ENCODE measurements at places on chromosomes 7 and 10.

- DNase-seq = no peak
Measured at GRCh38 chr7:75590373-75591005, 98.4 kb downstream of the SPDYE5 start.

DNA sequence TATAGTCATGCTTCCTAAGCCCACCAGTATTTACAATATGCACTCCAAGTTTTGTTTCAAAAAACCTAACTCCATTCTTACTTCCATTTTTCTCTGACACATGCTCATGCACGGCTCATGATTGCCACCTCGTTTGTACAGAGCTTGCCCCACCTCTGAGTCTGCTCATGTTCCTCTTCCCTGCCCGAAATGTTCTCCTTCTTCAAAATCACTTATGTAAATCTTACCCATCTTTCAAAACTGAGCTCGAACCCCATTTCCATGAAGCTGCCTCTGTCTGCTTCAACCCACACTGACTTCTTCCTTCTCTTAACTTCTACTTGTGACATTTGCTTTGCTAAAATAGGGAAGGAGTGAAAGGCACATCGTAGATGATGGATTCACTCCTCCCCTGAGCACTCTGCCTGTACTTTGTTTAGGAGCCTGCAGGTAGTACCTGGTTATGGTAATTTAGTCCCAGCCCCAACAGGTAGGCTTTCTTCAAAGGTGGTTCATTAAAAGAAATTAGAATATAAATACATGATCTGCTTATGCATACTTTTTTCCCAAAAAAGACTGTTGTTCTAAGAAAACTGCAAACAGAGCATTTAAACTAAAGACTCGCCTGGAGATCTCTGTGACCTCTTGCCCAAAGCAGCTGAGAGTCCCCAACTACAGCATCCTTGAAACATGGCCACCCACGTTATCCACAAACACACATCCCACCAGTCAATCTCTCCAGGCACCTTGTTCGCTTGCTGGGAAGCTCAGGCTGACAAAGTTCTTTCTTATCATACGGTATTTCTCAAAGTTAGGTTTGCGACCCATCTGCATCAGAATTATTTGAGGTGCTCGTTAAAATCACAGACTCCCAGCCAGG lies 172.0 kb downstream of the DGKI start:
- no peak for DNase-seq

DNA sequence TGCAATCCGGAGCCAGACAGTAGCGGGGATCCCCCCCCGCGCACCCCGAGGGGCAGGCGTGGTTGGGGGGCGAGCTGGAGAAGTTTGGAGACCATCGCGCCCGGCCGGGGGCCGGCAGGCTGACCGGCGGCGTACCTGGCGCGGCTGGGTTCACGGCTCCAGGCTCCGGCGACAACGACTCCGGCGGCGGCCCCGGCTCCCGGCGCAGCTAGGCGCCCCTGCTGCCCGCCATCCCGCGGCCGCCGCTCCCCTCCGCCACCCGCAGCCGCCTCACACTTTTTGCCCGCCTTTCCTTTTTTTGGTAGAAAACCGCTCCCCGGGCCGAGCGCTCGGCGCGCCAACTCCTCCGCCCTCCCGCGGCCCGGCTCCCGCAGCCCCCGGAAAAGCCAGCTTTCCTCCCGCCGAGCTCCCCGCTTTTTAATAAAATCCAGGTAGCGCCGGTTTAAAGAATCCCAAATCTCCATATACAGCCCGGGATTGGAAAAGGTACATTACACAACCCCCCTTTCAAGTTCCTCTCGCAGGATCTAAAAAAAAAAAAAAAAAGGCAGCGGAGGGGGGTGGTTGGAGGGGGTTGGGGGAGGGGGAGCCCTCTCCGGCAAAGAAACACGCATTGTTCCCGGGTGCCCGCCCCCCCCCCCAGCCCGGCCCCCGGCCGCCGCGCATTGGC lies at the start of gene TNRC18:
Gene TNRC18, minus strand, starts transcription at position 529 of the 670 bp plus-strand sequence. CDS start 2,588 bp downstream, outside the sequence.
- DNase-seq = no peak

DNA sequence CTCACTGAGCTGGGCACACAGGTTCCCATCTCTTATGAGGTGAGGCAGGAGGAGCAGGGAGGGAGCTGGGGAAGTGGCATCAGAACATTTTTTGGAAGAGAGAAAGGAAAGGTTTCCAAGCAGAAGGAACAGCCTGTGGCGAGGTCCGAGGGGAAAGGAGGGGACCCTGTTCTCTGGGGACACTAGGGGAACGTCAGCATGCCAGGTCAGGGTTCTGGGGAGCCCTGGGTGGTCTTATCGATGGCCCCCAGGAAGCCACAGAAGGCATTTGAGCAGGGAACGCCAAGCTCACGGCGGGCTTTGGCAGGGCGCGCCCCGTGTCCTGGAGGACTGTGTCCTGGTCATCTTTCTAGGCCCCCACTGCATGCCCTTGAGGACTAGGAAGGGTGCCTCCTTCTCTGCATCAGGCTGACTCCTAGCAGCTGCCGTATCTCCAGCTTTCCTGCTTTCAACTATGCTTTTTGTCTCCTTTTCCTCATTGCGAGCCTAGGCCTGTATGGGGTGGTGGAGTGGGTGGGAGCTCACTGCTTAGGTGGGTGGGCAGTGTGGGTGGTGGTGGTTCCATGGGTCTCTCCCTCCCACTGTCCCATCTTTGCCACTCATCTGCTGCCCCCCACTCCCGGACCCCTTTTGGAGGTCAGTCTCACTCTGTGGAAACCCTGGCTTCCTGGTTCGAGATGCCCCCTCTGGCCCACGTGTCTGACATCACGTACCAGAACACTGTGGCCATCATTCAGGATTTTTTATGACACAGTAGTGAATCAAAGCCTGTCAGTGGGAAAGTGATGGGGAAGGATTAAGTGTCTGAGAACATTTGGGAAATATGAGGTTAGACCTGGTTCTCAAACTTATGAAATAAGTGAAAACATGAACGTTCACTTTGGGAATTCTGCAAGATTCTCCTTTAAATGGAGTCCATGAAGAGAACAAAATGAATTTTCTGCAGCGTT lies 89.1 kb downstream of the CUX1 start:
- no peak for DNase-seq

DNA sequence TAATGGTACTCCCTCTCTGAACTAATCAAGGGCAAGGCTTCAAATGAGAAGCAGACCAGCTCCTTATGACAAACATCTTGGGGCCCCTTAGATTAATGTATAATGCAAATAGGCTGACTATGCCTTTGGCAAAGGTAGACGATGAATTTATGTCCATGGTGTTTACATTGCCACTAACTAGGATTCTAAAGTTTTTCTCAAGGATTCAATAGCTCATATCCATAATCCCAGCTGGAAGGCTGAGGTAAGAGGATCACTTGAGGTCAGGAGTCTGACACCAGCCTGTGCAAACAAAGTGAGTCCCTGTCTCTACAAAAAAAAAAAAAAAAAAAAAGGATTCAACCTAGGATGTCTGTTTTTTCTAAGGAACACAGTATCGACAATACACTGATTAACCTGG lies 96.5 kb downstream of the ORC5 start:
- DNase-seq = no peak

DNA sequence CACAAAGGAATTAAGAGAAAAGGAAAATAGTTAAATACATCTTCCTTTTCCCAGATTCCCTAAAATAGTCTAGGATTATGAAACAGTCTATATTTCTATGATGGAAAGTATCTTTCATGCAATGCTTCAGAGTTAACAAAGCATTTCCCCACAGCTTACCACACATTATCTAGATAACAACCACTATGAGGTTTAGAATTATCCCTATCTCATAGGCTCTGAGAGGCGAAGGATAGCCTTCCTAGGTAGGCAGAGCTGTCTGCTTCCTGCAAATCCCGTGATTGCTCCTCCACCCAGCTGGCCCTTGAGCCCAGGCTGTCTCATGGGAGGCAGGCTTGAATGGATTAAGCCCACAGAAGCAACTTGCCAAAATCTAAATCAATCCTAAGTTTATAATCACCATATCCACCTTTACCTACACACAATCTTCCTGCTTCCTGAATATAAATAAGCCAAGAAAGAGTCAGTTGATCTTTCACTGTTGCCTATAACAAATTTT lies 321.4 kb upstream of the AOAH start:
- no peak for DNase-seq

DNA sequence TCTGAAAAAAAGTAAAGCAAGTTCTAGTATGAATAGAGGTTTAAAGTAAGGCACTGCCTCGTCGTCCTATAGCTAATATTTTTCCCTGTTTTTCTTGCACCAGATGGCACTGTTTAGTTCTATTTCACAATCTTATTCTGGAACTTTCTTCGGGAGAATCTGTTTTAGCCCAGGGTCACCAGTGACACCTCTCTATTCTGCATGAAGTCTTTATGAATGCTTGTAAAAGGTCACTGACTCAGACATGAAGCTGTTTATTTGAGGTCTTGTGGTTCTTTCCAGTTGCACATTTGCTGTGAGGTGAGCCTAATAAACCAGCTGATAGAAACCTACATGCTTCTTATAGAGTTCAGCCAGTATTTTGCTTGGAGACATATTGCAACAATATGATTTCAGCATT lies 444.3 kb downstream of the AUTS2 start:
- DNase-seq = peak; percentile 59

- DNase-seq = no peak
Measured at GRCh38 chr7:8251195-8251594, 10.8 kb downstream of the ICA1 start.

GRCh38 chr10:44989597-44990301 lies 11.0 kb upstream of the ZNF22 start:
- no peak for DNase-seq

DNA sequence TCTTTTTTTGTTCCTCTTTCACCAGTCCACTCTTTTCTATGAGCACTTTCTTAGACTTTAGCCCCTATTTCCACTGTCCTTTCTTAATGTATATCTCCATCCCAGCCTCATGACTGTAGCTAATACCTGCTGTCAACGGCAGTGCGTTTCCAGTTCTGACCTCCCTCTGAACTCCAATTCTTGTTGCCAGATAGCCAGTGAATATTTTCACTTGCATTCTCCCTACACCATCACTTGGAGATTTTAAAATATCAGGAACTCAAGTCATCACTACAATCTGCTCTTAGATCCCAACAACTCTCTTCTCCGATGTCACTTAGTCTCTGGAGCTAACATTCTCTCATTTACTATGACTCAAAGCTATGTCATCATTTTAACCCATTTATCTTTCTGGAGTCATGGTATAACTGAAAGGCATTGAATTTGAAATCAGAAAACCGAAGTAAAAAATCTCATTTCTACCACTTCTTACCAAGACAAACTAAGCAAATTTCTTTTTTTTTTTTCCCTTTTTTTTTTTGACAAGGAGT lies 5.1 kb upstream of the SLC16A12 start:
- peak; percentile 42 for DNase-seq

DNA sequence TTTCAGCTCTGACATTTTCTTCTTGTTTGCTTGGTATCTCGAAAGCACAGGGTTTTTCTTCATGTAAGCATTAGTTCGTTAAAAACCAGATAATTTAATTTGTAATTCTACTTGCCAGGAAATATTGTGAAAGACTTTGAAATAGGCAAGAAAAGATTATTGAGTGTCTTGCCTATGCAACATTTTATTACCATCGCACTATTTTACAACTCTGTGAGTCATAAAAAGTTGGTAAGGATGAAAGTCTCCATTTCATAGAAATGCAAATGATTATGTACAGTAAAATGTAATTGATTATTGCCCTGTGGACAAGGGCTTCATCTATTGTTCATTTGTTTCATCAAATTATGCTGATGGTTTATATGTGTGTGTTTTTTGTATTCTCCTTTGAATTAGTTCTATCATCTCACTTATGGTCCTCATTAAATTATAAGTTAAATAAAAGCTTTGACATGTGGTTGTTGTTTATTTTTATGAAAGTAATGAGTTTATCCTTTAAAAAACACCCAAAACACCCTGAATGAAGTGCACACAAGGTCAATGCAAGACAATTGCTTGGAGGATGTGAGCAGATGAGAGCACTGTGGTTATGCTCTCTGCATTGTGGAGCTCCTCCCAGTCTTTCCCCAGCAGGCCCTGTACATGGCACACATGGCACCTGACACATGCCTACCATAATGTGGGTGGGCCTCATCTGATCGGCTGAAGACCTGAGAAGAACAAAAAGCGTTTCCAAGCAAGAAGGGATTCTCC lies 230.8 kb downstream of the CXCL12 start:
- DNase-seq = no peak

Measured in choroid plexus epithelial cell (primary cell).